Endothelial cell (in vitro differentiated cells): ENCODE measurements at places on chromosomes 3 and 15.

DNA sequence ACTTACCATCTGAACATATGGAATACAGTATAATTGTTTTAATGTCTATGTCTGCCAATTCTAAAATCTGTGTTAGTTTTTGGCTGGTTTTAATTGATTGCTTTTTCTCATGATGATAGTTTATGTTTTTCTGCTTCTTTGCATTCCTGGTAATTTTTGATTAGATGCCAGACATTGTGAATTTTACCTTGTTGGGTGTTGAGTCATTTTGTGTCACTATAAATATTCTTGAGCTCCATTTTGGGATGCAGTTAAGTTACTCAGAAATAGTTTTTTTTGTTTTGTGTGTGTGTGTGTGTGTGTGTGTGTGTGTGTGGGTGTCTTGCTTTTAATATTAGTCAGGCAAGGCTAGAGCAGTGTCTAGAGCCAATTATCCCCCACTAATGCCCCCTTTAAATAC lies 818.8 kb upstream of the NR2F2 start:
- no peaks in the 10 kb centered on the region for H3K27me3 ChIP-seq
- no peaks in the 10 kb centered on the region for H3K36me3 ChIP-seq
- H3K27ac ChIP-seq = no peak overlapping the region
- no peaks in the 10 kb centered on the region for H3K4me1 ChIP-seq

DNA sequence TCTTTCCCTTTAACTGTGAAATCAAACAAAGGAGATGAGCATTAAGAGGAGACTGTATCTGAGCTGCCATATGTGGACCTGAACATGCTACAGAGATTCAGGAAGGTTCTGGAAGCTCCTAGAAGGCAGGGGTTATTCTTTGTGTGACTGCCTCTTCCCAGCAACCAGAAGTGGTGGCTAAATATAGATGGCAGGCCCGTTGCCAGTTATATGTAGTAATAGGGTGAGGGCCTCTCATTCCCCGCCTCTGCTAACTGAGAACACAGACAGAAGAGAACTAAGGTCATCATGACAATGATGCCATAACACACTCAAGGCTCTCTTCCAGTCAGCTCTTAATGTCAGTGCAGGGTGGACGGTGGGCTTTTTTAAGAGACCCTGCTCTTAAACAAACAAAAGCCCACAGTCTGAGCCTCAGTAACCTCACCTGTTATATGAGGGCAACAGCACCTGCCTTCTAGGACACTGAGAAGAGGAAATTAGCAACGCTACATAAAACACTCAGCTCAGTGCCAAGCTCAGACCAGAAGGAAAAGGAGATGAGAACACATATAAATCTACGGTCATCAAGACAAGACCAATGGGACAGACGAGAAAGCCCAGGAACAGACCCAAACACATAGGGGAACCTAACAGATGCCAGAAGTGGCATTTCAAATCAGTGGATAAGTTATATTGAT lies 22.3 kb downstream of the CFAP92 start:
- peaks cover 7% of the 10 kb centered on the region for H3K4me1 ChIP-seq
- H3K27me3 ChIP-seq = no peaks in the 10 kb centered on the region
- H3K27ac ChIP-seq = no peak overlapping the region
- H3K36me3 ChIP-seq = no peaks in the 10 kb centered on the region
- no peak overlapping the region for H3K4me3 ChIP-seq
- no peak for DNase-seq

- H3K36me3 ChIP-seq = no peaks in the 10 kb centered on the region
- DNase-seq = peak; percentile 43
- peak overlapping the region; percentile 15 for H3K4me3 ChIP-seq
- no peaks in the 10 kb centered on the region for H3K4me1 ChIP-seq
- peaks cover 9% of the 10 kb centered on the region for H3K27me3 ChIP-seq
These were observed 17.8 kb downstream of the SPATA12 start for GRCh38 chr3:57078344-57078634.

DNA sequence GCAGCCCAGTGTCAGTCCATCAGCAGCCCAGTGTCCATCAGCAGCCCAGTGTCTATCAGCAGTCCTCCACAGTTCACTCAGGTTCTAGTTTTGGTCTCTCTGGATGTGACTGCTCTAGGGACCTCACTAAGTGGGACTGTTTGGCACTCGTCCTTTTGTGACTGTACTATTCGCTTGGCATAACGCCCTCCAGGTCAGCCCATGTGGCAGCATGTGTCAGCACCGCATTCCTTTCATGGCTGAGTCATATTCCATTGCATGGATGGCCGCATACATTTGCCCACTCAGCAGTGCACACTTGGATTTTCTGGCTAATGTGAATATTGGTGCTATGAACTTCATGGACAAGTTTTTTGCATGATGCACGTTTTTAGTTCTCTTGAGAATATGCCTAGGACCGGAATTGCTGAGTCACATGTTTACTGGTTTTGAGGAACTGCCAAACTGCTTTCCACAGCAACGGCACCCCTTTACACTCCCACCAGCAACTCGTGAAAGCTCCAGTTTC lies 16.4 kb downstream of the CHST13 start:
- DNase-seq = no peak
- H3K4me1 ChIP-seq = no peaks in the 10 kb centered on the region
- no peak overlapping the region for H3K4me3 ChIP-seq
- peaks cover 5% of the 10 kb centered on the region for H3K27me3 ChIP-seq
- H3K36me3 ChIP-seq = peaks cover 6% of the 10 kb centered on the region

- H3K27me3 ChIP-seq = no peaks in the 10 kb centered on the region
- no peak overlapping the region for H3K27ac ChIP-seq
- peaks cover 12% of the 10 kb centered on the region for H3K4me1 ChIP-seq
- H3K4me3 ChIP-seq = no peak overlapping the region
- peaks cover 9% of the 10 kb centered on the region for H3K36me3 ChIP-seq
These were observed 28.8 kb downstream of the EAF2 start for GRCh38 chr3:121863801-121864200.

- H3K36me3 ChIP-seq = no peaks in the 10 kb centered on the region
- H3K27me3 ChIP-seq = peaks cover 14% of the 10 kb centered on the region
- H3K4me1 ChIP-seq = peaks cover 23% of the 10 kb centered on the region
- no peak overlapping the region for H3K4me3 ChIP-seq
These were observed 29.2 kb downstream of the EPHB3 start for GRCh38 chr3:184590795-184591194.

DNA sequence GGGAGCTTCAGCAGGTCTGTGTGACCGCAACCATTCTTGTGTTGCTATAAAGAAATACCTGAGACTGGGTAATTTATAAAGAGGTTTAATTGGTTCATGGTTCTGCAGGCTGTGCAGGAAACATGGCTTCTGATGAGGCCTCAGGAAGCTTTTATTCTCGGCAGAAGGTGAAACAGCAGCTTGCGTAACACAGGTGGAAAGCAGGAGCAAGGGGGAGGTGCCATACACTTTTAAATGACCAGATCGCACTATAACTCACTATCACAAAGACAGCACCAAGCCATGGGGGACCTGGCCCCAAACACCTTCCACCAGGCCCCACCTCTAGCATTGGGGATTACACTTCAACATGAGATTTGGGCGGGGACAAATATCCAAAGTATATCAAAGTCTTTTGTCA lies 8.3 kb upstream of the CIB2 start:
- no peak for DNase-seq
- H3K36me3 ChIP-seq = no peaks in the 10 kb centered on the region
- no peak overlapping the region for H3K27ac ChIP-seq

DNA sequence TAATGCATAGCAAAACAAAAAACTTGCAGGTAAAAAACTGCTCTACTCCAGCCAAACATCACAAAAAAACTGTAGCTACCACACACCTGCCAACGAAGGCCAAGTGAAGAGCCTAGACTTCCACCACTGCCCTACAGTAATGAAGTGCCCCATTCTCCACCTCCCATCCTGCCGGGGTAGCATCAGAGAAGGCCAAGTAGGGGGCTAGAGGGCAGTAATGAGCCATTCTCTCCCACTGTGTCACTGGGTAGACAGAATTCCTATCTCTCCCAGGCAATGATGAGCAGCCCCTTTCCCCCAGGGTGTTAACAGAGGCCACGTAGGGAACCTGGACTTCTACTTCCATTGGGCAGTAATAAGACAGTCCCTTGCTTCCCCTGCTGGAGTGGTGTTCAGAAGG lies 9.5 kb downstream of the SEC22C start:
- peak overlapping the region; percentile 33 for H3K27ac ChIP-seq
- H3K4me3 ChIP-seq = no peak overlapping the region

DNA sequence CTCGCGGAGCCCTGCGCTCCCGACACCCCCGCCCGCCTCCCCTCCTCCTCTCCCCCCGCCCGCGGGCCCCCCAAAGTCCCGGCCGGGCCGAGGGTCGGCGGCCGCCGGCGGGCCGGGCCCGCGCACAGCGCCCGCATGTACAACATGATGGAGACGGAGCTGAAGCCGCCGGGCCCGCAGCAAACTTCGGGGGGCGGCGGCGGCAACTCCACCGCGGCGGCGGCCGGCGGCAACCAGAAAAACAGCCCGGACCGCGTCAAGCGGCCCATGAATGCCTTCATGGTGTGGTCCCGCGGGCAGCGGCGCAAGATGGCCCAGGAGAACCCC lies 464 bp downstream of the SOX2 start:
- peak overlapping the region; percentile 87 for H3K4me3 ChIP-seq
- H3K27me3 ChIP-seq = peaks cover 1% of the 10 kb centered on the region
- H3K27ac ChIP-seq = no peak overlapping the region
- peaks cover 26% of the 10 kb centered on the region for H3K4me1 ChIP-seq
- DNase-seq = no peak

DNA sequence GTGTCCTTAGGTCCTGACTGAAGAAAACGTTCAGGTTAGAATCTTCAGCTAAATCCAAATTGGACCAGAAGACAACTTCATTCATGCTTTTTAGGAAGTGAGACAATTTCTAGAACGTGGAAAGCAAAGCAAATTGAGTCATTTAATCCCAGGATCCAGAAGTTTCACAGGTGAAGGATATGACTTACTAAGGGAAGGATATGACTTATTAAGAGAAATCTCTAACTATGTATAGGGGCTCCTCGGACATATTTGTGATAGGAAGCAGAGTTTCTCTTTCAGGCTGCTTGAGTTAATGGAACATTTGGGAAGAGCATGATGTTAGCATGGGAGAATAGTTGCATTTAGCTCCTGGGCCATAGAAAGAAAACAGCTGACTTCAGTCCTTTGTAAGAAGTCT lies 16.1 kb upstream of the PLOD2 start:
- no peaks in the 10 kb centered on the region for H3K36me3 ChIP-seq
- H3K27ac ChIP-seq = no peak overlapping the region
- H3K27me3 ChIP-seq = no peaks in the 10 kb centered on the region
- H3K4me3 ChIP-seq = no peak overlapping the region
- no peak for DNase-seq

DNA sequence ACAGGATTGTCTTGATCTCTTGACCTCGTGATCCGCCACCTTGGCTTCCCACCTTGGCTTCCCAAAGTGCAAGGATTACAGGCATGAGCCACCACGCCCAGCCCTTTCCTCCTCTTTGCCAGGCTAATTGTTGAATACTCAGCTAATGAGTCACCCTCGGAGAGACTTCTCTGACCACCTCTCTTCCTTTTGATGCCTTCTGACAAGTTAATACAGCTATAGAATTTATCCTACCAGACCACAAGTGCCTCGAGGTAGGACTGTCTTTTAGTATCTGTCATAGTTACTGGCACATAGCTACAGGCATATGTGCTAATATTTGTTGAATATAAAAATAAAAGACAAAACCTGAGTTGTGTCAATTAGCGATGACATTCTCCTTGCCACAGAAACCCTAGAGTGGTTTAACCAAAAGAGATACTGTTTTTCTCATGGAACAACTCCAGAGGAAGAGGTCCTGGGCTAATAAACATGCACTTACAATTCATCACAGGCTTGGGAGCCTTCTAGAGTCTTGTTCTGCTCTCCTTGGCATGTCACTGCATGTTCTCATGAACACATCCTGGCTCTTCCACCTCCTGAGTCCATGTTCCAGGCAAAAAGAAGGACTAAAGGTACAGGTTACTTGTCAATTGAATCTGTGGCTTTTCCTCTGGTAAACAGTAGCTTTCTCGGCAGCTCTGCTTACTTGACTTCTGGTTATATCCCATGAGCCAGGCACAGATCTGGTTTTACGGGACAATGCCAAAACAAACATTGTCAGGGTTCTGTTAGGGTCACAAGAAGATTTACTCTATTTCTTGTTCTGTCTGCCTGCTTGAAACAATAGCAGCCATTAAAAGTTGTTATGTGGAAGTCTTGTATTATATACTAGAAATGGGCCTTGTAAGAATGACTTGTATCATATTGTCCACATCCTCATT lies 332.3 kb downstream of the THSD4 start:
- no peaks in the 10 kb centered on the region for H3K4me1 ChIP-seq
- no peak overlapping the region for H3K4me3 ChIP-seq
- H3K27me3 ChIP-seq = peaks cover 2% of the 10 kb centered on the region

- no peak for DNase-seq
- H3K36me3 ChIP-seq = no peaks in the 10 kb centered on the region
- no peak overlapping the region for H3K4me3 ChIP-seq
- H3K4me1 ChIP-seq = peaks cover 26% of the 10 kb centered on the region
- H3K27ac ChIP-seq = no peak overlapping the region
These were observed 23.9 kb upstream of the XIRP1 start for GRCh38 chr3:39216176-39216790.

DNA sequence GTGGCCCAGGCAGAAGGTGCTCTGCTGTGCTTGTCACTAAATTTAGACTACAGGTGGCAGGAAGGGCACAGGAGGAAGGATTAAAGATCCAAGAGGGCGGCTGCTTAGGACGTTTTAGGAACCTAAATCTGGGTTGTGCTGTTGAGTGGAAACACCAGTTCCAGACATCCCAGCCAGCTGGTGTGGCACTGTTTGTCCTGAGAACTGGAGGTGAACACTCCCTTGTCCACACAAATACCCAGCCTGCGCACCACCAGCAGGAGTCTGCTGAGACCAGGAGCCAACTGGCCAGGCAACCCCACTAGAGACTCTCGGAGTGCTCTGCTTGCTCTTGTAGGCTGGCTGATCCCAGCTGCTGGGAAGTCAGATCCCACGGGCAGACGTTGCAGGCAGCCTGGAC lies 30.3 kb upstream of the UACA start:
- no peak overlapping the region for H3K27ac ChIP-seq
- DNase-seq = no peak
- peaks cover 3% of the 10 kb centered on the region for H3K4me1 ChIP-seq

DNA sequence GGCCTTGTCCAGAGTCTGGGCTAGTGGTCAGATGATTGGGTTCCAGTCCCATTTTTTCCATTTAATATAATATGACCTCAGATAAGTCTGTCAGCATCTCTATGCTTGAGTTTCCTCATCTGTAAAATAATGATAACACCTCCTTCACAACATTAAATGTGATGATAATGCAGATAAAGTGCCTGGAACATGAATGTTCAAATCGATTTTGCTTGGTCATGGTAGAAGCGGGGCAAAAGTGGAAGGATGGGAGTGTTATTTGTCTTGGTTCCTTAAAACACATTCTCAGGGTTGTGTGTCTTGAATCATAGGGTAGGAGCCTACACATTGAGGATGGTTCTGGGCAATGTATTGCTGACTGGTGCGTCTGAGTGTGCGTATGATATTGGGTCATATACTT lies 16.9 kb downstream of the ARIH2 start:
- no peaks in the 10 kb centered on the region for H3K27me3 ChIP-seq
- no peak for DNase-seq
- peaks cover 19% of the 10 kb centered on the region for H3K36me3 ChIP-seq
